GM20000 (cell line): ENCODE measurements at places on chromosomes 6 and 20.

- no peak for DNase-seq
Measured at GRCh38 chr20:37919389-37920040, 16.6 kb downstream of the VSTM2L start.

DNA sequence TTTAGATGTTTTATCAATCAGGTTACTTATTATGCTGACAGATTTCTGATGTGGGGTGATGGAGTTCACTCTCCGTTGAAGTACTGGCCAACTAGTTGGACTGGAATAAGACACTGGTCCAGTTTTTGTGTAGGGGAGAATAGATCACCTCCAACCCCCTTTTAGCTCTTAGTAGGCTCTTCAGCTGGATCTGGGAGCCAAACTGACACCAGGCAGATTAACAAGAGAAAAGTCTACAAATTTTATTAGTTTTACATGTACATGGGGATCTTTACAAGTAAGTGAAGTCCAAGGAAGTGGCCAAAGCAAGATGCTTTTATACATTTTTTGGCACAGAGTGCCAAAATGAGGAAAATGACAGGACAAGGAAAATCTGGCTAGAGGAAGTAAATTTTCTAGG lies 107.1 kb downstream of the UBE3D start:
- no peak for DNase-seq

DNA sequence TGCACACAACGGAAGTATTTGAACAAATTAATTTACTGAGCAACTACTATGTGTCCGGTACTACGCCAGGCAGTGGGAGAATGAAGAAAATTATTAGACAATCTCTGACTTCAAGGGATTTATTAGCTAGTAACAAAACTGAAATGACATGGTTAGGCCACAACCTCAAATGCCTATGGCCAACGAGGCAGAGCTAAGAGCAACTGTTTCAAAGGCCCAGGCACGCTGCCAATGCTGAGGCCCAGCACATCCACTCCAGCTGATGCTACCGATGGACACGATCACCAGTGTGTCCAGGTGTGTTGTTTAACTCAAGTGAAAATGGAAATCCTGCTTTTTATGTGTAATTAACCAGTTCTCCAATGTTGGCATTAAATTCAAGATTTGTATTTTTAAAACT lies 420.9 kb downstream of the PRKN start:
- no peak for DNase-seq

DNA sequence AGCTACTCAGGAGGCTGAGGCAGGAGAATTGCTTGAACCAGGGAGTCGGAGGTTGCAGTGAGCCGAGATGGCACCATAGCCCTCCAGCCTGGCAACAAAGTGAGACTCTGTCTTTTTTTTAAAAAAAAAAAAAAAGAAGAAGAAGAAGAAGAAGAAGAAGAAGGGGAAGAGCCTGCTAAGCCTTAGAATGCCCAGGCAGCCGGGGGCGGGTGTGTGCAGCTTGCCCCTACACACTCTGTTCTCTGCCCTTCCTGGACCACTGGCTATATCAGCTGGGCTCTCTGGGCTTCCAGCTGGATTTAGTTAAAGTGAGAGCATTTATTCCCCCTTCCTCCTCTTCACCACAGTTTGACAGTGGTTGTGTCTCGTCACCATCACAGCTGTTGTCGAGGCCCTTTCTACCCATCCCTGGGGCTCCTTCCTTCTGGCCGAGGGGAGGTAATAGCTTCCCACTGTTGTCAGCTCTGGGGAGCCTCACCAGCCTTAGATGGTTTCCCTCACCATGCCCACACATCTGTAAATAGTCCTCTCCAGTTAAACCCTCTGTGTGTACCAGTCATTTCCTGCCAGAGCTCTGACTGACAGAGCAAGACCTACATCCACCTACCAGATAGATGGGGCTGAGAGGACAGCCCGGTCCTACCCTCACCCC lies 77.6 kb downstream of the TRERF1 start:
- DNase-seq, result no peak

- no peak for DNase-seq
Measured at GRCh38 chr20:23039136-23039875, 4.2 kb downstream of the SSTR4 start.
